ENCODE measurements at places on chromosomes 11 and 22. TPM values are rescaled to one million over a fixed set of nuclear protein-coding genes. Genes with fewer than 3 reads are reported as not detected.
A peak's percentile ranks its signal among the peaks of the same experiment; 100 is the strongest.

DNA sequence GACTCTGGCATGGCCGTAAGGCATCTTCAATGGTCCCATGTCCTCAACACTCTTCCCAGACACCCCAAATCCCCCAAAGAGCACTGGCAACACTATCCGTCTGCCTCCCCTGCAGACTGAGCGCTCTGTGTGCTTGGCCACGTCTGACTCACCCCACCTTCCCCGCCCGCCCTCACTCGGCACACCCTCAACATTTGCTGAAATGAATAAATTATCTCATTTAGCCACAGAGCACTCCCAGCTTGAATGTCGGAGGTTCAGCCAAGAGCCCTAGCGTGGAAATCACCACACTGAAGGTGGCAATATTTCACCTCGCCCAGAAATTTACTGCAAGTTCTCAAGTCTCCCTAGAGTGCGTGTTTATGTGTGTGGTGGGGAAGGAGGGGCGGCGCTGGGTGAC lies 46.6 kb upstream of the TCF20 start:
- H3K4me1 ChIP-seq, result peaks cover 31% of the 10 kb centered on the region
- H3K27me3 ChIP-seq, result no peaks in the 10 kb centered on the region
- DNase-seq, result peak; percentile 52
- no peak overlapping the region for H3K4me3 ChIP-seq

- no peaks in the 10 kb centered on the region for H3K36me3 ChIP-seq
- H3K4me1 ChIP-seq, result no peaks in the 10 kb centered on the region
- no peak overlapping the region for H3K27ac ChIP-seq
- no peak overlapping the region for H3K4me3 ChIP-seq
Measured at GRCh38 chr11:115188188-115188897, 315.9 kb downstream of the CADM1 start.

- H3K4me1 ChIP-seq, result no peaks in the 10 kb centered on the region
- no peak overlapping the region for H3K4me3 ChIP-seq
- no peaks in the 10 kb centered on the region for H3K27me3 ChIP-seq
- no peak overlapping the region for H3K27ac ChIP-seq
- no peak for DNase-seq
Measured at GRCh38 chr11:124917115-124917637, 1.9 kb upstream of the HEPN1 start.

- H3K36me3 ChIP-seq, result peaks cover 22% of the 10 kb centered on the region
- no peaks in the 10 kb centered on the region for H3K4me1 ChIP-seq
- no peak overlapping the region for H3K4me3 ChIP-seq
- H3K27me3 ChIP-seq, result no peaks in the 10 kb centered on the region
- no peak overlapping the region for H3K27ac ChIP-seq
Measured at GRCh38 chr11:17915500-17916143, 97.2 kb downstream of the SERGEF start.

DNA sequence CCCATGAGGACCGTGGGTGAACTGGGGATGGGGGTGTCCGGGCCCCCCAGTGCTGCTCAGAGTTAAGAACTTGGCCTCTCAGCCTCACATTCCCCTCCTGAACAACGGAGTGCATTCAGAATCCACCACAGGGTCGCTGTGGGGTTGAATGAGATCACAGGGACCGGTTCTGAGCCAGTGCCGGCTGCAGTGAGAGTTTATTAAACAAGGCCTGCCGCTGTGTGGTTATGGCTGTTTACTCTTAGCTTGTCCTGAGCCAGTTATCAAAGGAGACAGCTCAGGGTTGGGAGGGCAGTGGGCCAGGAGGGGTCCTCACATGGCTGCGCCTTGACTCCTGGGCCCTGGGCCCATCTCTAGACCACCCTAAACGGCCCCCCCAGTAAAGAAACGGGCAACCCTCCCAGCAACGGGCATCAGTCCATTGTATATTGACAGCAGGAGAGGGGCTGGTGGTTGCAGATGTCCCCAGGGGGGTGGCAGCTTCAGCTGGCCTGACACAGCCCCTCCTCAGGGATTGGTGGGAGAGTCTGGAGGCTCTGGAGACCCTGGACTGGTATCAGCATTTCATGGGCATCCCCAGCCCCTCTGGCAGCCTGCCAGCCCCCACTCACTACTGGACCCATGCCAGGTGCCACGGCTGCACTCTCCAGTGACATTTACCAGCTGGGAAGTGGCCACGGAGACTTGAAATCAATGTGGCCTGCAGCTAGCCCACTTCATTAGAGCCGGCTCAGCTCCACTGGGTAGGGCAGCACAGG lies 15.1 kb upstream of the CABP7 start:
- peaks cover 17% of the 10 kb centered on the region for H3K4me1 ChIP-seq
- H3K4me3 ChIP-seq, result no peak overlapping the region
- H3K27me3 ChIP-seq, result no peaks in the 10 kb centered on the region
- DNase-seq, result no peak
- H3K27ac ChIP-seq, result no peak overlapping the region

GRCh38 chr11:34243600-34244464 lies 114.0 kb downstream of the ABTB2 start:
- no peak overlapping the region for H3K4me3 ChIP-seq
- H3K27ac ChIP-seq, result no peak overlapping the region
- no peaks in the 10 kb centered on the region for H3K36me3 ChIP-seq
- peaks cover 20% of the 10 kb centered on the region for H3K4me1 ChIP-seq

GRCh38 chr11:27401280-27401832 lies 38.3 kb upstream of the CCDC34 start:
- H3K27ac ChIP-seq, result no peak overlapping the region
- no peak for DNase-seq
- H3K4me1 ChIP-seq, result no peaks in the 10 kb centered on the region
- no peaks in the 10 kb centered on the region for H3K27me3 ChIP-seq

- H3K27me3 ChIP-seq, result no peaks in the 10 kb centered on the region
- no peaks in the 10 kb centered on the region for H3K36me3 ChIP-seq
- no peaks in the 10 kb centered on the region for H3K4me1 ChIP-seq
- no peak overlapping the region for H3K4me3 ChIP-seq
- H3K27ac ChIP-seq, result no peak overlapping the region
Measured at GRCh38 chr22:45229181-45229580, 11.5 kb downstream of the KIAA0930 start.

GRCh38 chr11:65880844-65881421 lies 1.3 kb downstream of the CTSW start:
- no peaks in the 10 kb centered on the region for H3K27me3 ChIP-seq
- H3K36me3 ChIP-seq, result peaks cover 19% of the 10 kb centered on the region
- no peak for DNase-seq
- H3K4me1 ChIP-seq, result peaks cover 33% of the 10 kb centered on the region
- H3K4me3 ChIP-seq, result no peak overlapping the region
- no peak overlapping the region for H3K27ac ChIP-seq

- no peaks in the 10 kb centered on the region for H3K27me3 ChIP-seq
- peaks cover 61% of the 10 kb centered on the region for H3K4me1 ChIP-seq
- H3K36me3 ChIP-seq, result peaks cover 12% of the 10 kb centered on the region
Measured at GRCh38 chr22:40238425-40239344, 61.0 kb downstream of the TNRC6B start.

DNA sequence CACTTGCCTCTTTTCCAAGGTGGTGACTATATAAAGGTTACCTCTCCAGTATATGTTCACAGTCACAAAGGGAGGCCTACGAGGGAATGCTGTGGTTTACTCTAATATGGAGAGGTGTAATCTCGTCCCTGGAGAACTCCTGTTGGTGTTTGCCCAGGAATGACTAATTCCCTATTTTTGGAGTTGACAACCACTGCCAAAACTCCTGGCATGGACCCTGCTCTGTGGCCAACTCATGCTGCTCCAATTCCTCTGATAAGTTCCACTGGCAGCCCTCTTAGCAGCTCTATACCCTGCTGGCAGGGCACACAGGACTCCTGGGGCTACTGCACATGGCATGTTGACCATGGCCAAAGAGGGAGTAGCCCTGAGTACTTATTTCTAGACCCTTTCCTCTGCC lies 418.7 kb upstream of the ANO5 start:
- H3K27me3 ChIP-seq, result no peaks in the 10 kb centered on the region
- no peaks in the 10 kb centered on the region for H3K36me3 ChIP-seq
- no peak overlapping the region for H3K27ac ChIP-seq
- no peaks in the 10 kb centered on the region for H3K4me1 ChIP-seq

The POTEH gene
- not detected for total RNA-seq

The ART1 gene
- not detected for total RNA-seq

The NCAM1 gene
- total RNA-seq, result 0.79 TPM
